Fibroblast of mammary gland (primary cell): ENCODE measurements at places on chromosomes 3 and 15.
A peak's percentile ranks its signal among the peaks of the same experiment; 100 is the strongest.

DNA sequence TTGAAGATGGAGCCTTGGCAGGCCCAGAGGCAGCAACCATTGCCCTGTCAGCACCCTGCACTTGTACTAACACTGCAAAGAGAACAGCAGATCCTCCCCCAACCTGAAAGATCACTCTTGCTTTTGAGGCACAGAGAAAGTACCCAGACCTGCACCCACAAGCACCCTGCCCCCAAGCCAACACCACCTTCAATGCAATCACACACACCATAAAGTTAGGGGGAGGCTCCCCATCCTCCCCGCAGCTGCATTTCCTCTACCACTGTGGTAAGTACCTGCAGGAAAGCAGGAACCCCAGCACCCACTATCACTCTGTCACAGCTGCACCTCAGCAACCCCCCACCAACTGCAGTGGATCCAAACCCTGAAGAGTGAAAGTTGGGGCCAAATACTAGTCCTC is 12.0 kb downstream of the OR5K3 start:
- DNase-seq = no peak

DNA sequence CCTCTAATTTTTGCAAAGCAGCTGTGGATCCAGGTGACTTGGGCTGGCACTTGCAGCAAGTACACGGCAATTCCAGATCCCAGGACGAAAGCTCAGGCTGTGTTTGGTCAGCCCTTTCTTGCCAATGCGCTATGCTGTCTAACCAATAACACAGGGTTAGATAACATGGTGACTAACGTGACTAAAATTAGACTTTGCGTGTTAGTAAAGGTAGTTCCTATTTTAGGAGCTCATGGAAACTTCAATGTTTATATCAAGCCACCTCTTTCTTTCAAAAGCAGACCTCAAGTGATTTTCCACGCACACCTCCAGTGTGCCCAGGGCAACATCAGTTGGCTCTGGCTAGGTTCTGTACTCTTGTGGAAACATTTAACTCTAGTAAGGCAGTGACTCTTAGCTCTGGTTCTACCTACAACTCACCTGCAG is 32.5 kb downstream of the CDCP1 start:
- no peak for DNase-seq

DNA sequence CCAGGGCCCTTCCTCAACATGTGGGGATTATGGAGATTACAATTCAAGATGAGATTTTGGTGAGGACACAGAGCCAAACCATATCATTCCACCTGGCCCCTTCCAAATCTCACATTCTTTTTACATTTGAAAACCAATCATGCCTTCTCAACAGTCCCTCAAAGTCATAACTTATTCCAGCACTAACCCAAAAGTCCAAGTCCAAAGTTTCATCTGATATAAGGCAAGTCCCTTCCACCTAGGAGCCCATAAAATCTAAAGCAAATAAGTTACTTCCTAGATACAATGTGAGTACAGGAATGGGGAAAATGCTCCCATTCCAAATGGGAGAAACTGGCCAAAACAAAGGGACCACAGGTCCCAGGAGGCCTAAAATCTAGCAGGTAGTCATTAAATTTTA is 309.5 kb upstream of the SLITRK3 start:
- no peak for DNase-seq

- DNase-seq = no peak
Measured at GRCh38 chr3:53680028-53680427, 166.2 kb downstream of the CHDH start.

- no peak for DNase-seq
Measured at GRCh38 chr3:71984843-71985613, 200.1 kb upstream of the PROK2 start.

GRCh38 chr3:115671761-115672455 is 48.6 kb downstream of the GAP43 start:
- peak; percentile 40 for DNase-seq

DNA sequence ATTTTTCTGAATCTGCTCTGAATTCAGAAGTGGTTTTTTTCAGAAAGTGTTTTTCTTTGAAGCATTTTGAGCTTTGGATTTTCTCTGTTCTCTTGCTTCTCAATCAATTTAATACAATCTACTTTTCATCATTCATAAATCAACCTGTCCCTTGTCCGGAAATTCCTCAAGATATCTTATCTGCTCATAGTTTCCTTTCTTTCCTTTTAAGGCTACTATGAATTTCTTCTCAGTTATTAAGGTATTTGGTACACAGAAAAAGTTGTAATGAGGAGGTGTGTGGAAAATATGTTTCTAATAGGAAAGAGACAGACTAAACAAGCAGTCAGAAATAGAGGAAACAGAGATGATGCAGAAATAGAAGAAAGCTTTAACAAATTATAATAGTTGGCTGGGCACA is 14.4 kb downstream of the CGGBP1 start:
- DNase-seq = no peak

DNA sequence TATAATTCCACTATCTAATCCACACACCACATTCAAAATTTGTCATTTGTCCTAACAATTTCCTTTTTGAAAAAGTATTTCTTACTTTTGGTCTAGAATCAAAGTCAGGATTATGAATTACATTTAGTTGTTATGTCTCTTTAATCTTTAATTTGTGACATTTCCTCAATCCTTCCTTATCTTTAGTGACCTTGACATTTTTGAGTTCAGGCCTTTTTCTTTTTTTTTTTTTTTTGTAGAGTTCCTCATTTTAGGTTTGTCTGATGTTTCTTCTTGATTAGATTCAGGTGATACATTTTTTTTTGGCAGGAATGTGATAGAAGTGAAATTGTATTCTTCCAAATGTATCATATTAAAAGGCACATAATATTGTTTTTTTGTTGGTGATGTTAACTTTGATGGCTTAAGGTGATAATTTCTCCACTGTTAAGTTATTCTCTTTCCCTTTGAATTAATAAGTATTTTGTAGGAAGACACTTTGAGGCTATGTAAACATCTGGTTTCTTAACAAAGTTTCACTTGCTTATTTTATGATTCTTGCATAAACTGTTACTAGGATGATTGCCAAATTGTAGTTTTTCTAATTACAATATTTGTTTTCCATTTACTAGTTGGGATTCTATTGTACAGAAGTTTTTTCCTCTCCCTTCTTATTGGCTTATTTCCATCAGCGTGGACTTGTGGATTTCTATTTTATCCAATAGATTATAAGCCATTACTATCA is 16.3 kb downstream of the SLC35G2 start:
- DNase-seq = no peak

DNA sequence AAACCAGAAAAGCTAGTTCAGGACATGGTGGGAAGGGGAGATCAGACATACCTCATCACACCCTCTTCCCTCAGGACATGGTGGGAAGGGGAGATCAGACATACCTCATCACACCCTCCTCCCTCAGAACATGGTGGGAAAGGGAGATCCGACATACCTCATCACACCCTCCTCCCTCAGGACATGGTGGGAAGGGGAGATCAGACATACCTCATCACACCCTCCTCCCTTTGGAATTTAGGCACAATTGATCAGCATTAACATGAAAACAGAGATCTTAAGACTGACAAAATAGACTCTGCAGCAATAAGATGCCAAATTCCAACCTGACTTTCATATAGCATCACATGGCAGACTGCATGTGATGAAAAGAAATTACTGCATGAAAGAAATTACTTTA is 412.7 kb upstream of the ZNF717 start:
- DNase-seq = no peak

GRCh38 chr15:60371175-60372051 is 26.4 kb downstream of the ANXA2 start:
- DNase-seq = peak; percentile 99

DNA sequence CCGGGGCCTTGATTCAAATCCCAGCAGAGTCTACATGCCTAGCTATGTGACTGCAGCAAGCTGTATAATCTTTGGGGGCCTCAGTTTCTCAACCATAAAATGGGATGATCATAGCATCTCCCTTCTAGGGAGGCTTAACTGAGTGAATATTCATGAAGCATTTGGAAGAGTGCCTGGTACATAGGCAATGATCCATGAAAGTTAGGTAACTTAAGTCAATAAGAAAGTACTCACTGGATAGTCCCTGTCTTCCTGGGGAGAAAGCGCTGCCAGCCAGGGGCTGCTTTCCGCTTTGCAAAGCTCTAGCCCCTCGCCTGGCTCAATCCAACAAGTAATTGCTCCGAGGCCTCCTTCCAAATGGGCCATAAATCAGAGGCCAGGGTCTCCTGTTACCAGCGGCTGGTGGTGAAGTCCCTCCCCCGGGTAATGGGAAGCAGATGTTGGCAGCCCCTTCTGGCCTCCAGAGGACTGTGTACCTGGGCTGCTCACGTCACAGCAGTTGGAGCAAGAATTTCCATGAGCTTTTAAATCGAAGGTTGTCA is 521.9 kb upstream of the PROK2 start:
- peak; percentile 69 for DNase-seq

DNA sequence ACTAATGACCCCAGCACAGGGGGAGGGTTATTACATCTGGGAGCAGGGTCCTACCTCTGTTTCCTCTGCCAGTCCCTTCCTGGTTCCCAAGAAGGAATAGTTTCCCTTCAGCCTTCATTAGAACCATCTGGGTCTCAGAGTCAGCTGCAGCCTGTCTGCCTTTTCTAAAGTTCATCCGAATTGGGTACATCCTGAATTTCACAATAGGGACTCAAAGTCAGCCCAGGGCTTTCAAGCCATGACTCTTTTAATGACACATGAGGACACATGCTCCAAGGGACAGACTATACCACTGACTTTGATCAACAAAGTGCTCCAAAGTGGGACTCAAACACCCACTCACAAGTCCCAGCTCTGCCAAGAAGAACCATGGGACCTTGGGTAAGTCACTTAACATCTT is 12.7 kb upstream of the CRABP1 start:
- DNase-seq = peak; percentile 32

GRCh38 chr15:91284758-91285466 is 184.9 kb downstream of the SV2B start:
- DNase-seq = no peak

GRCh38 chr3:4979428-4980228 is at the start of gene BHLHE40:
Gene BHLHE40, plus strand, starts transcription at chr3:4979437. Its CDS starts 282 bp downstream, at chr3:4979719.
- DNase-seq = peak; percentile 27

- no peak for DNase-seq
Measured at GRCh38 chr3:77562089-77562488, 522.2 kb downstream of the ROBO2 start.

DNA sequence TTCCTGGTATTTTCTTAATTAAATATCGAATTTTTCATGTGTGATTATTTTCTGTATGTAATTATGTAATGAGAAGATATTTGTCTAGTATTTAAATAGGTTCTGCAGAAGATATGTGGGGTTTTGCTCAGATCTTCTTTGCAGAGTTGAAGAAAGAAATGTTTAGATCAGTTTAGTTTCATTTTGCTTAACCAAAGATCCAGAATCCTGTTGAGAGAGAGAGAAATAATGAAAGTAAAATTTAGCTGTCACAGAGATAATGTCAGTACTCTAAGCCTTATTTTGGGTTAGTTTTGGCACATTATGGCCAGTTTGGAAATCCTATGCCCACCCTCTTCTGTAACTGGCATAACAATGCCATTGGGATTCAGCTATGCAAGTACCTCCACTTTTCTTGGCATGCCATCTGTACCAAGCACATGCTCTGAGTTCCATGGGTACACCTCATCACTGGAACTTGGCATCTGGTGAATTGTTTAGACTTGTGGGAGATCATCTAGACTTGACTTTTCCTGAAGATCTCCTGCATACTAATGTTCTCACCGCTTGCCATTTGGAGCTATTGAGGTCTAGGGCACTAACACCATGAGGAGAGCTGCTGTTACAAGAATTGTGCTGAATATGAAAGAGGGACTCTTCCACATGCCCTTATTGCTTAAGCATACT is 30.9 kb downstream of the PLSCR1 start:
- DNase-seq = no peak

DNA sequence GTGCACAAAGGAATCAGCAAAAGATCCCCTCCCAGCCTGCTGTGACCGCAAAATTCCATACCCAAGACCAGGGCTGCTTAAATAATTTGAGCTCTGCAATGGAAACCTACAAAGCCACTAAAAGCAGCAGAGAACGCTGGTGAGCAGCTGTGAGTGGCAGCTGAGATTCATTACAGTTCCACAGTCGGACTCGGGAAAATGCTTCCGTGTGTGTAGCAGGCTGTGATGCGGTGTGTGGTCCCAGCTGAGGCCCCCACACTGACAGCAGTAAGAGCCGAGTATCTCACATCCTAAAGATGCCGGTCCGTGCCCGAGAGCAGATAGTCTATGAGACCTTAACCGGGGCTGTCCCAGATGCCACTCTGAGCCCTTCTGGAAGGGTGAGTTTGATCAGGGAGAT is 37.4 kb downstream of the TM2D3 start:
- no peak for DNase-seq

- DNase-seq = peak; percentile 81
Measured at GRCh38 chr15:68637767-68638404, 59.1 kb downstream of the CORO2B start.

DNA sequence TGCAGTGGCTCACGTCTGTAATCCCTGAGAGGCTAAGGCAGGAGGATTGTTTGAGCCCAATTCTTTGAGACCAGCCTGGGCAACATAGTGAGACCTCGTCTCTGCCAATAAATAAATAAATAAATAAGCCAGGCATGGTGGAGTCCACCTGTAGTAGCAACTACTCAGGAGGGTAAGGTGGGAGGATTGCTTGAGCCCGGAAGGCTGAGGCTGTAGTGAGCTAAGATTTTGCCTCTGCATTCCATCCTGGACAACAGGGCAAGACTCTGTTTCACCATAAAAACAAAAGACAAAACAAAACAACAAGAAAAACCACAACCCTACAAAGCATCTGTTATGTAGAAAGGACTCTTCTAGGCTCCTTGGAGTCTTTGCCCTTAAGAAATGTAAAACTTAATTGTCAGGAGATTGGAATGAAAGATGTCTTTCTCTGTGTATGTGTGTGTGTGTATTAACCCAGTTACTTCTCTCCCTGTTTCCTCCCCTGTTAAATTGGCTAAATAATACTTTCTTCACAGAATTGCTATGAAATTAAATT is 9.5 kb downstream of the NECTIN3 start:
- peak; percentile 39 for DNase-seq
